Ammon's horn (tissue), 1 donor: ENCODE measurements at places on chromosomes 2 and 18.

GRCh38 chr2:119234021-119235019 is 10.7 kb downstream of the STEAP3 start:
- peak; percentile 53 for DNase-seq

DNA sequence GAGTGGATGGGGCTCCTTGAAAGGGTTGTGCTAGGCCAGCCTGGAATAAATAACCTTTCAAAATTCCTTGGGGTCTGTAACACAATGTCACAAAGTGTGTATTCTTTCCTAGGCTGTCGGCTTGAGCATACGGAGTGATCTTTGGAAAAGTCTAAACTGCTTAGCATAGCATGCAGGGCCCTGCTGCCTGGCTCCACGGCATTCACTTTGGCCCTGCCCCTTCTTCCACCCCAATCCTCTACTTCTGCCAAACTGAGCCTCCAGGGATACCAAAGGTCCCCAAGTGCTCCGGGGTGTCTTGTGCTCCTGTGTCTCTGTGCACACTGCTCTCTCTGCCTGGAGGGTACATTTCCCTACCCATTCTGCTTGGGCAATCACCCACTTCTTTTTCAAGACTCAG is 196.1 kb downstream of the LTBP1 start:
- peak; percentile 51 for DNase-seq

GRCh38 chr2:220420820-220421219 is 793.4 kb downstream of the SLC4A3 start:
- DNase-seq, result no peak

DNA sequence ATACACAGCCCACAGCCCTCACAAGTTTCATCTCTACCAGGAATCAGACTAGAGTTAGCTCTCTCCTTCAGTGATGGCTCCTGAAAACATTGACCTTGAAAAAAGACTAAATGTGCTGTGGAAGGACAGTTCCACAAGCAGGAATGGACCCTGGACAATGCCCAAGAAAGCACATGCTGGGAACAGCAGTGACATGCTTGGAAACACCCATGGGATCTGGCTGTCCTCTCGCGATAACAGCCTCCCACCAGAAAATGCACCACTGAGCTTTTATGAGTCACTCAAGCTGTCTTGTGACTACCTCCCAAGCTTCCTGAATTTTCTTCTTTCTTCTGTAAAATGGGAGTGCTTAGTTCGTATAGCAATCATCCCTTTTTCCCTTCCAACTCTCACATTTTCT is 269.2 kb downstream of the LRATD1 start:
- no peak for DNase-seq

DNA sequence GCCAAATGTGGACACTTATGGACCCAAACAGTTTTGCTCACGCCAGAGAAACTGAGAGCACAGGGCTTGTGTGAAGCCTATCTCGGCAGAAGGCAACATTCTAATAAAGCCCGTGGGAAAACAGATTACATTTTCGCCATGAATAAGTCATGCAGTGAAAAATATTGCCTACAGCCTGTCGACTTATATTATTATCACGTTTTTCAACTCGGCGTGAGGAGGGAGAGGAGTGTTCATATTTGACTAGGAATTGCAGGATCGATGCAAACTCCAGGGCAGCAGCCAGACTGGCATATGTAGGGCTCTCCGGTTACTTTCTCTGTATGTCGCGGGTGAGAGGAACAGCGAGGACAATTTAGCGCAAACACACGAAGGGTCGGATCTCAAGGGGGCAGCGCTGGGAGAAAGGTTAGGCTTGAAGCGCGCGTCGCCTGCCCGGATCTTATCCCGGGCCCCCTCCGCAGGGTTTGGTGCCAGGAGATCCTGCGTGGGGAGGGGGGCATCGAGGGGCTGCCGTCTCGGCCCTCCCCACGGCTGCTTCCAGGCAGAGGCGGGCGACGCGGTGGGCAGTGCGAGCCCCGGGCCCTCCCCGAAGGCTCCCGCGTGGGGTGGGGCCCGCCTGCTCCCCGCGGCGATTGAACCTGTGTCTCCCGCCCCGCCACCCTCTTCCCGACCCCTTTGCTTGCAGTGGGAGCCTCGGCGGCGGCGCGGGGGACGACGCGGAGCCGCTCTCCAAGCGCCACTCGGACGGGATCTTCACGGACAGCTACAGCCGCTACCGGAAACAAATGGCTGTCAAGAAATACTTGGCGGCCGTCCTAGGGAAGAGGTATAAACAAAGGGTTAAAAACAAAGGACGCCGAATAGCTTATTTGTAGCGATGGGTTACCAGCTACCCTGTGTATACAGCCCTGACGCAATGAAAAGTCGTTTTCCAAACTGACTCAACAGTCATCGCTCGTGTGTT is 4.4 kb downstream of the ADCYAP1 start:
- DNase-seq, result no peak

DNA sequence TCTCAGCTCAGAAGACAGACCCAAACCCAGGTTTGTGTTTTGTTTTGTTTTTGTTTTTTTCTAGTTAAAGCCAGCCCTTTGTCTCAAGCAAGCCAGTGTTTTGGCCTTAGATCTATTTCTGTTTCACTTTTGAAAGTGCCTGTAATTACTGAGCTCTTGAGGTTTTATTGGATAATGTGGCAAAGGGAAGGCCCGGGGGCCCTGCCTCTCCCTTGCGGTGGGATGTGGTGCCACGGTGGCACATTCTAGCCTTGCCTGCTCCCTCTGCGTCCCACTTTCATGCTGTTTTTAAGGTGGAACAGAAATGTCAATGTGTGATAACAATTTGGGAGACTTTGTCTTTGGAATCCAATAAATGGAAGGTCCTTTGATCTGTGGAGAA is 2.5 kb downstream of the HPCAL1 start:
- no peak for DNase-seq

- DNase-seq, result no peak
These were observed 6.0 kb upstream of the STK39 start for GRCh38 chr2:168253379-168253778.

- no peak for DNase-seq
These were observed 2.3 kb downstream of the C1QL2 start for GRCh38 chr2:119156105-119156890.

DNA sequence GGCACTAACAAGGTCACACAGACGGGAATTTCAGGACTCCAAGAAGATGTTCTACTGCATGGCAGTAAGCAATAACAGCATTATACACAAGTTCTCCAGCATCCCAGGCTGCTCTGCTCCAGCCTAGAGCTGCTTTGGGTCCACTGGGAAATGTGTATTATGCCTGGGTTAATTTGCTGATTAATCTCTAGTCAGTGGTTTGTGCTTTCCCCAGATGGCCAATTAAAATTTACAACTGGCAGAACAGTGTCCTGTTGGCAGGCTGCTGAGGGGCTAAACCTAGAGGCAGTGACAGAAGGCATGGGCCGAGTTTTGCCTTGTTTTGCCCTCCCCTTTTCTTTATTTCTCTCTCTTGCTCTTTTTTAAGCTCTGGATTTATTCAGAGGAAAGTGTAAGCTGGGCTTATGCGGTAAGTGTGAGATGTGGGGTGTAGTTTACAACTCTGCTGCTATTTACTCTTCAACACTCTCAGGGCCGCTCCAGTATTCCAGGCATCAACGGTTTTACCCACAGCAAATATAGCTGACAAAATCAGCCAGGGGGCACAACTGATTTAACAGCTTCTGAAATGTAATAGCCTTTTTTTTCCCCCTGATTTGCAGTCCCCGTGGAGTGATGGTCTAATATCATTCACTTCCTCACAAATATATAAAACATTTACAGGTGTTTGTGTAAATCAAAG is 348.0 kb downstream of the GPD2 start:
- DNase-seq, result no peak

DNA sequence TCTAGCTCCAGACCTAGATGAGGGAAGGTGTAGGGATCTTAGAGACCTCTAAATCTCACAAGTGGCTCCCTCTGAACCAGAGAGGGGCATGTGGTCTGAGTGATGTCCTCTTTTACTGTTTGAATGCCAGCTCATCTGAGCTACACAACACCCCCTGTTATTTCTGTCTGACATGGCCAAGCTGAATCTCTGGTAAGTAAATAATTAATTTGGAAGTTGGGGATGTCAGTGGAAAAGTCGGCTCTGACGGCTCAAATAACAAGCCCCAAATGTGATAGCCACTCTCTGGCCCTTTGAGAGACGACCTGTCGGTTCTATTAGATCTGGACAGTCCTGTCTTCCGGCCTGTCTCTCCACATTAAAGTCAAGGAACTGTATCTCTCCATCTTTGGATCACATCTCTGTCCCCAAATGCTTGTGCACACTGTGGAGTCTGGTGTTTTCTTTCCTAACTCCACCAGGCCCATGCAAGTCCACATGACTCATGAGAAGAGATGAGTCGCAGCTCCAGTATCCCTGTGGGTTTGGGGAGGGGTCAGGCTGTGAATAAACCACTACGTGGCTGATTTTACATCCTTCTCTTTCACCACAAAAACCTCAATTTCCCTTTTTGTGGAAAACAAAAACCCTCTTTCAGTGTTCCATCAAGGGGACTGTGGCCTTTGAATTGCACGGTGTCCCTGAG is 52.5 kb downstream of the SETBP1 start:
- DNase-seq, result no peak

DNA sequence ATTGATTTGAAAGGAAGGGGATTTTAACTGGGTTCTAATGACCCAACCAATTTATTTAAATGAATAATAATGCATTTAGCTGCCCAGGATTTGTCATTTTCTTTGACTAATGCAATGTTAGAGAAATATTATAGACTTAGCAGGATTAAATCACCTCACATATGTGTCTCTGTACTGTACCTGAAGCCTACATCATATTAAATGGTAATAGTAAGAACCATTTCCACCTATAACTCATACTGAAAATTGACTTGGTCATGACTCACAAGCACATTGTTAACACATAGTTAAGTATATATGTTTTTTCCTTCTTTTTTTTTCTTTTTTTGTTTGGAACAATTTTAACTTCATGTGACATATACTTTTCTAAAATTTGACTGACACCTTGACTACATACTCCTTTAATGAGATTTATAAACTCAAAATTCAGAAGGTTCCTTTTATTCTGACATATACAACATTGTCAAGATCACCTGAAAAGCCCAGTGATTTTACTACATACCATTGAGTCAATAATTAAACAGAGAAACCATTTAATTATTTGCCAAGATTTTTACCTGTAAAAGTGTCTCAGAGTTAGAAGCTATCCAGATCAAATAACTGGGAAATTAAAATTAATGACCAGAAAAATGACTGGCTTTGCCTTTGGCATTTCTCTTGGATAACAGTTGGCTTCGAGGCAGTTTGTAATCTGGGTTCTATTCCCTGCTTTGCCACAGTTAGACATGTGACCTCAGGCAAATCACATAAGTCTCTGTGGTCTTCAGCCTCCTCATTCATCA is 58.8 kb upstream of the CDC42EP3 start:
- no peak for DNase-seq

GRCh38 chr2:98294711-98295110 is 51.5 kb upstream of the CNGA3 start:
- no peak for DNase-seq

- no peak for DNase-seq
These were observed 48.6 kb downstream of the ETAA1 start for GRCh38 chr2:67445652-67446268.

DNA sequence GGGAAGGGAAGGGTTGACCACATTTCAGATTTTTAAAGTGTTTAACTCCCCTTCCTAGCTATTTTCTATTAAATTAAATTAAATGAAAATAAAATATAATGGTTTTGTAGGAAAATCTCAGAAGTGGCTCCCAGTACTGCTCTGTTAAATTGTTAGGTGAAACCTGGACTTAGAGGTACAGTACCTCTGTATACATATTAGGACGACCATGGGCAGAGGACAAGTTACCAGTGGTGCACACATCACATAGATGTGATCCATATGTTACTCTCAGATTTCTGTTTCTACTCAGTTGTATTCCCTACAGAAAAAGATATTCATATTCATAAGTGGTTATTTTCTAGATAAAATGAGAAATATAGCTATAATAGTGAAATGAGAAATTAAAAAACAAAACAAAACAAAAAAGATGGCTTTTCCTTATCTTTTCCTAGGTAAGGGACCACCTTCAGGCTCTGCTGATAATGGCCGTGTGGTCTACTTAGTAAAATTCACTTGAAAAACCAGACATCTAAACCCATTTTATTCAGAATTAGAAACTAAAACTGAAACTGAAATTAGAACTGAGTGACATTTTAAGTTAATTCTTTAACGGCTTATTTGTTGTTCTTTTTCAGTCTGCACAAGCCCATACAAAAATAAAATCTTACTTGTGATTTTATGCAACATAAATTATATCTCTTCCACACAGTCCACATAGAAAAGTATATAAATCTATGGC is 832.5 kb upstream of the CHAC2 start:
- no peak for DNase-seq

DNA sequence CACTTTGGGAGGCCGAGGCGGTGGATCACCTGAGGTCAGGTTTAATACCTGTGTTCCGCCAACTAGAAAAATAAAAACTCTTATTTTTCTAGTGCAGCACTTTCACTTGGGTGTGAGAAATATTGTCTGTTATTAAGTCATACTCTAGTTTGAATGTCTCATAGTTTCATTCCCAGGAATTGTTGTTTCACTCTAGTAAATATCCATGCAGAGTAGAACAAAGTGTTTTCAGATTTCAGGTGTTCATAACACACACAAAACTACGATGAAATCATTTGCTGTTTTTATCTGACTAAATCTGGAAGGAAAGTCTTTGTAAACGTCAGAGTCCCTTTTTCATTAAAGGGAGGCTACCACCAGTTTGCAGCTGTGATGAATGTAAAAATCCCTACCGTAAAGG is 4.0 kb downstream of the FAM117B start:
- no peak for DNase-seq

DNA sequence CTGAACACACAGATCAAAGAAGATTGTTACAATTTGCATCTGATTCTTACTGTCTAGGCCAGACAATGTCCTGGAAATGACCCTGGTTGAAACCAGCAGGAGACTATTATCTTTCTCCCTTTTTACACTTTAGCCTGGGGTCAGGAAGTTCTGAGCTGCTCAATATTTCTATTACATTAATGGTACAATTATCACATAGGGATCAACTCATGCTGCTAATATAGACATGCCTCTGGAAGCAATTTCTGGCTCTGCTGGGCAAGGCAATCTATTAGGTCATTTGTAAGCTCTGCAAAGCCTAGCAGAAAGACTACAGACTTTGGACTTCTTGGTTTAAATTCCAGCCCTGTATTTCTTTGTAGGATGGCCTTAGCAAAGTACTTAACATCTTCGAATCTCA is 205.3 kb downstream of the LRP1B start:
- DNase-seq, result no peak

GRCh38 chr2:151945186-151945585 is 117.0 kb upstream of the ARL5A start:
- DNase-seq, result no peak

DNA sequence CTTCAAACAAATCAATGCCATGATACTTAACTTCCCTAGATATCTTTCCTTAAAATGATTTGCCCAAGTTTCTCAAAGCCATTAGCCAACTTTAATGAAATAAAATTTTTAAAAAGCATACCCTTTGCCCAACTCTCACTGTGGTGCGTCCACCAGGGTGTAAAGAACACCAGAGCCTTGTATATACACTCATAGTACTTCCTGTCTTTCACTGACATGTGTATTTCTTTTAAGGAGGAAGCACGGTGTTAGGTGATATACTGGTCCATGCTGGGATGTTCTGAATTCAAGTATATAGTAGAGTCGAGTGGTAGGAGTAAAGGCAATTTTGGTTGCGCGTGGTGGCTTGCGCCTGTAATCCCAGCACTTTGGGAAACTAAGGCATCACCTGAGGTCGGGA is 22.7 kb downstream of the AAK1 start:
- DNase-seq, result no peak
